ENCODE measurements at places on chromosomes 4 and X.

DNA sequence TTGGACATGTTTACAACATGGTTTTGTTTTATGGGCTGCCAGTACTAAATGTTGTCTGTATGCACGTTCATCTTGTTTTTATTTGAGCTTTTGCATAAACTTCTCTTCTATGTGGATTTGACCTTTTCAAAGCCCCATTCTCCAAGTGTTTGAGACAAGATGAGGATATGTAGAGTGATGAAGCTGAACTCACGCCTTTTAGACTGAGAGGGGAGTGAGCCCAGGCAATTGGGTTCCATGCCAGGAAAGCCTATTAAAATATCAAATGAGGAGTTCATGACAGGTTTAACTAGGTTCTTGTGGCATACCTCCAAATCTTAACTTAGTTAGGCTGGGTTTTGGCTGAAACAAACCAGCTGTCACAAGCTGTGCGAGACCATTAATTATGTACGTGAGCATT is 170.4 kb upstream of the LDB2 start:
- no peak for DNase-seq

DNA sequence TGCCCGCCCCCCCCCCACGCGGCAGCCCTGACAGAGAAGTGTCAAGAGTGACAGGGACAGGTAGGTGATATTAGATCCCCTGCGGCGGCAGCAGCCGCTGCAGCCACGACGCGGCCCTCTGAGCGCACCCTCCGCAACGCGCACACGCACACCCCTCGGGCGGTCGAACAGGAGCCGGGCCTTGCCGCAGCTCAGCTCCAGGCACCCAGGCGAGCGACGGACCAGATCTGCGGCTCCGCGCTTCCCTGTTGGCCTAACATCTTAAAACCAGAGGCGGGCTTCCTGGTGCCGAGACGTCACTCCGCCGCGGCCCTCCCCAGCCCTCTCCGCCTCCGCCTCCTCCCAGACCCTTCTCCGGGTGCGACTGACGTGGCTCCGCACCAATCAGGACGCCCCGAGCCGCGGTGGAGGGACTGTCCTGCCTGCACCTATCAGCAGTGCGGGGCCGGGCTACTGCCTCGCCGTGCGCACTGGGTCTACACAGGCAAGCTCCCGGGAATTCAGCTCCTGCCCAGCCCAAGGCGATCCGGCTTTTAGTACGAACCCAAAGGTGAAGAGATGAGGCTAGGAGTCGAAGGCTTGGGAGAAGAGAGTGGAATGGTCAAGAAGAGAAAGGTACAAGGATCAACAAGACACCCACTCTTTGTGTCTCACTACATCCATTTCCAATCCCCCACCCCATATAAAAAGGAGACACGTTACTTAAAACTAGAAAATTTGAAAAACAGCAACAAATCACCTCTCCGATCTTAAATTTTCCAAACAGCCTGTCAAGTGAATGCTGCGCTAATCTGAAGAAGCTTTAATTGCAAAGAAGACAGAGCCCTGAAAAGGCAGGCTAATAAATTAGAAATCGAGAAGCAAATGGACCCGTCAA is at the start of gene PITX2:
Gene PITX2, minus strand, starts transcription at position 237 of the 877 bp plus-strand sequence. CDS start 617 bp downstream, outside the sequence.
- DNase-seq = no peak

- no peak for DNase-seq
Measured at GRCh38 chr4:150325872-150326271, 247.6 kb downstream of the DCLK2 start.

DNA sequence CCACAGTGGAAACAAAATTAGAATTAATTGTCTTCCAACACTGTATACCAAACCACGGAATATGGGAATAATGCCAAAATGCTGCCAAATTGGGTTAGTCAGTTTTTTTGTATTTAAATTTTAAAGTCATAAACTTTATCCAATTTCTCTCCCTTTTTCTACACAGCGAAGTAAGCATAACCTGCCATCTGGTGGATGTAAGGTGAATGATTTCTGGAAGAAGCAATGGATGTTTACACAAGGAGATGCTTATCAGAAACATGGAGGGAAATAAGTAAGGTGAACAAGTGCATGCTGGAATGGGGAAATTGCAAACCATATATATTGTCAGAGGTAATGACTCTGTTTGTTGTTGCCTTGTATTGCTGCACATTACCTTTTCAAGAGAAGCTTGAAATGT is 691.9 kb downstream of the TECRL start:
- DNase-seq = no peak

DNA sequence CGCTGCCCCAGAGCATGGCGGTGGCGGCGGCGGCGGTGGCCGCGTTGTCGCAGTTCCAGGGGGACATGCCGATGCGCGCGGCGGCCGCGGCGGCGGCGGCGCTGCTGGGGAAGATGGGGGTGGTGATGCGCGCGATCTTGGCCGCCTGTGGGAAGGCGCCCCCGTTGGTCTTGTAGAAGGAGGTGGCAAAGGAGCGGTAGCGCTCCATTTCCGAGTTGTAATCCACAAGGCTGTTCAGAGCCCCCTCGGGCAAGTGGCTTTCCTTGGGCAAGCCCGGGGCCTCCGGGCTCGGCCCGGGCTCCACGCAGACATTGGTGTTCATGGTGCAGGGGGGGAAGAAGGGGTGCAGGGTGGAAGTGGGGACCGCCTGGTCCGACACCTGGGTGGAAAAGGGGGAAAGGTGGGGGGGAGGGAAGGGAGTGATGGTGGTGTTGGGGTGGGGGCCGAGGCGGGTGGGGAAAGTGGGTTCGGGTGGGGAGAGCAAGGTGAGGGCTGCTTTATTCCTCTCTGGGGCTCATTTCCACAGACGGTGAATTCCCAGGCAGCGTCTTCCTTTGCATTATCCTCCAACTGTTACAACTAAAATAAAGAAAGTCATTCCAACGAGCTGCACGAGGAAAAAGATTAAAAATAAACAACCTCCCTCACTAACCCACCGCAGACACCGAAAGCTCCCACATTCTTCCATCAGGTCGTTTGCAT is 3.1 kb downstream of the CXXC4 start:
- no peak for DNase-seq

GRCh38 chr4:69239557-69240168 is 25.1 kb upstream of the UGT2B11 start:
- DNase-seq = no peak

- no peak for DNase-seq
Measured at GRCh38 chrX:17206584-17206983, 168.4 kb upstream of the NHS start.

DNA sequence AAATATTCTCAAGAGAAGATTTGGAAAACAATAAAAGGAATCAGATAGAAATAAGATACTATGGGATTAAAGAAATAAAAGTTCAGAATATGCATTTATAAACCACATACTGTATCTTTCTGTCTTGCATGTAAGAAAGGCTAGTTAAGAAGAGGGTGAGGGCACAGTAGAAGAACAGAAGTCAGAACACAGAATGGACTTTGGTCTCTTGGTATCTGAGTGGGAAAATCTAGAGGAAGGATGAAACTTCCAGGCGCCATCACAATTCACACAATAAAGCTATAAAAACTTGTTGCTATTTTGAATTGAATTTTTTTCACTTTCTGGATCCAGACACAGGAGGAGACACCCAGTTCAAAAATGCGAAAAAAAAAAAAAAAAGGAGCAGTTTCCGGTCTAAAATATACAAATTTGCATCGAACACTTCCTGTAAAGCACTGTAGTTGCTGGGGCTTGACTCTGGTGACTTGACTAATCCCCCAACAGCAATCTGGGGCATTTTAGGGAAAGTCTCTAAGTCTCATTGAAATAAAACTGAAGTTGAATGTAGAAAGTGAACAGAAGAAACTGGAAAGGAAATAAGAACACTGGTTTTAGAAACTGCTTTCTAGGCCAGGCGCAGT is 8.1 kb upstream of the NAAA start:
- no peak for DNase-seq

DNA sequence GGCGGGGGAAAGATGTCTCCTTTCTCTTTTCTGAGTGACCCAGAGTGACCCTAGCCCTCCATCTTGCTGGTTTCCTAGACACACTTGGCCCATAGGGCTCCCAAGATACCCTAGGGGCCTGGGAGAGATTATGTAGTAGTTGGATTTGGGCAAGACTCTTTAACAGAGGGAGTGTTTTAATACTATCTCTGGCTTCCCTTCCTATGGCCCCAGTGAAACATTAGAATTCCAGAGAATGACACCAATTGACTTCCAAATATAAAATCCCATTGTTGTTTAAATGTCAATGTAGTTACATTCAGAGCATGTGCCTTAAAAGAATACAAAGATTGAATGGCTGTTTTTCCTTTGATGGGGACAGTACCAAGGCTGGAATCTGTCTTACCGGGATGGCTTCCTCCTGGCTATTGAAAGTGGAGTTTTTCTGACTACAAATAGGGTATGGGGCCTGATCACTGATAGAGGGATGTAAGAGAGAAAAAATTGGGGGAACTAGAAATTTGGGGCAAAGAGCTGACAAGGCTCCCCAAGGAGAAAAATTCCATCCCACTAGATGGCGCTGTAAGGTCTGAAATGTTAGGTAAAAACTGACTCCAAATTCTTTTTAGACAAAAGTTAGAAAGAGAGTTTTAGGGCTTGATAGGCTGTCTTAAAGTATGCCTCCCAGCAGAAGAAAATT is 10.7 kb downstream of the TENT5D start:
- no peak for DNase-seq

- no peak for DNase-seq
Measured at GRCh38 chr4:110920990-110921389, 298.1 kb upstream of the PITX2 start.

DNA sequence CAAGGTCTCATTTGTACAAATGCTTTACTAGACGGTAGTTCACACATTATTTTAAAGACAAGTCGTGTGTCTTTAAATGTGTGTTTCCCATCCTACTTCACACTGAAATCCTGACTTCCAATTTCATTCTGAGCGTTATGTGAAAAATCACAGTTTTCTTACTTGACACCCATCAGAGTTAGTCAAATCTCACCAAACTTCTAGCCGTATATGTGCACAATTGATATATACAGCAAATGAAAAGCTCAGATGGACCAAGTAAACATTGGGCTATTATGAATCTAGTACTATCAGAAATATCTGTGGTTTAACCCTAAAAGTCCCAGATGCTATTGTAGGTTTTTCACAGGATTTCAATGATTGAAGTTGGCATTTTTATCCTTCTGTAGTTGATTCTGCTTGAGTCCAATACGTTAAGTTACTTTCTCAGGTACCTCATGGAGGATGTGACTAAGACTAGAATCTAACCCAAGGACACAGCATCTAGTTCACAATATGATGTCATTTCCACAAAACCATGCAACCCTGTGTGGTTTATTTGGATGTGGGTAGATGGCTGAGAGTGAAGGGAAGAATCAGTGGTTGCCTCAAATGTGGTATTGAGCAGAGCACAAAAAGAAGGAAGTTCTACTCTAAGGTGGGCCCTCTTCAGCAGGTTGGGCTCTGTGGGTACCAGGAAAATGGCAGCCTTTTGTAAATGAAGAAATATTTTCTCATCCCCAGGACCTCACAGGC is 22.1 kb upstream of the TRIM60 start:
- no peak for DNase-seq

DNA sequence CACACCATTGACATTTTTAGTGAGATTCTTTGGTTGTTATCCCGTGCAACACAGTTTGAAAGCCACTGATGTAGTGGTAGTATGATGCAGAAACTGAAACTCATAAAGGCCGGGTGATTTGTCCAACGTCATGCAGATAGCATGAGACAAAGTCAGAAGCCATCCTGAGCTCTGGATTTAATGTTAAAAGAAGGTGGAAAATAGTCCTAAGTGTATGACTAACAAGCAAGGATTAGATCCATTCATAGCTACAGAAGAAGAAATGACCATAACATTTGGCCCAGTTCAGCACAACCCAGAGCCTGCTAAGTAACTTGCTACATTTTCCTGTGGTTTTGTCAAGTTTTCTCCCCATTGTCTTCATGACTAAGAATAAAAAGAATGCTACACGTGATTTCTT is 142.4 kb downstream of the AMELX start:
- no peak for DNase-seq

DNA sequence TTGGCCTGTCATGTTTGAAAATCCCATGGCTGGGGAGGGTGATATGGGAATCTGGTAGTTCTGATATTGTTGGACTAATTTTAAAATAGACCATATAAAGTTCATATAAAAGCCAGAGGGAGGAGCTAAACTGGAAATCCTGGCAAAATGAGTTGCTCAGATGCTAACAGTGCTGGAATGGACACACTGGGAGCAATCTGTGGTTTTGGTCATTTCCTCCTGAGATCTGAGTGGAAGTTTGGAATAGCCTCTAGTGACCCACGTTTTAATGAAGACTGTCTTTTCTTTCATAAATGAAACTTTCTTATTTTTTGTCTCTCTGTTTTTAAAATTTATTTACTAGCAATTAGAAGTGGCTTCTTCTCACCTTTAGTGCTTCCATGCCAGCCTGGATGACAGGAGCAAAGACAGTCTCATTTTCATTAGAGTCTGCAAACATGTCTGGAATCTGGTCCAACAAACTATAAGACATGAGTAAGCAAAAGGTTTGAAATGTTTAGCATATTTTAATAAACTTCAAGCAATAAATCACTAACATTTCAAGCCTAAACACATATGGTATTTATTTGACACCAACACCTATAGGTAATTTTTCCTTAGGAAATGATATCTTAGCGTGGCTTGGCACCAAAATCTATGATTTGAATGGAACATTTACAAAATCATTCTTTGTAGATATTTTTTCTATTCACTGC is 66.6 kb downstream of the METTL14 start:
- DNase-seq = no peak

DNA sequence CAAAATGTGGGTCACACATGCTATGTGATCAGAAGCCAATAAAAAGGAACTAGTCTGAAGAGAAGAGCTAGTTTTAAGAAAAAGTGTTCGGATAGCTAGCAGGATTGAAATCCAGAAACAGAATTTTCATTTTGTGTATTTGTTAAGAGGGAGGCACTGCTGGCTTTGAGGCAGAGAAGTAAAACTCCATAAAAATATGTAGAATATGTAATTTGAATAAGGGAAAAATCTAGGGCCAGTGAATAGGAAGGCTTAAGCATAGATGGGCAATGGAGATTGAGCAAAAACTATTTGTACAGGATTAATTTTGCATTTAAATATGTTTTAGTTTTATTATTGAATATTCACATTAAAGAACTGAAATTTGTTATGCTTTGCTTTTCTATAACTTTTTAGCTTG is 399.9 kb upstream of the PITX2 start:
- DNase-seq = no peak

GRCh38 chr4:117156806-117157205 is 71.4 kb upstream of the TRAM1L1 start:
- no peak for DNase-seq

DNA sequence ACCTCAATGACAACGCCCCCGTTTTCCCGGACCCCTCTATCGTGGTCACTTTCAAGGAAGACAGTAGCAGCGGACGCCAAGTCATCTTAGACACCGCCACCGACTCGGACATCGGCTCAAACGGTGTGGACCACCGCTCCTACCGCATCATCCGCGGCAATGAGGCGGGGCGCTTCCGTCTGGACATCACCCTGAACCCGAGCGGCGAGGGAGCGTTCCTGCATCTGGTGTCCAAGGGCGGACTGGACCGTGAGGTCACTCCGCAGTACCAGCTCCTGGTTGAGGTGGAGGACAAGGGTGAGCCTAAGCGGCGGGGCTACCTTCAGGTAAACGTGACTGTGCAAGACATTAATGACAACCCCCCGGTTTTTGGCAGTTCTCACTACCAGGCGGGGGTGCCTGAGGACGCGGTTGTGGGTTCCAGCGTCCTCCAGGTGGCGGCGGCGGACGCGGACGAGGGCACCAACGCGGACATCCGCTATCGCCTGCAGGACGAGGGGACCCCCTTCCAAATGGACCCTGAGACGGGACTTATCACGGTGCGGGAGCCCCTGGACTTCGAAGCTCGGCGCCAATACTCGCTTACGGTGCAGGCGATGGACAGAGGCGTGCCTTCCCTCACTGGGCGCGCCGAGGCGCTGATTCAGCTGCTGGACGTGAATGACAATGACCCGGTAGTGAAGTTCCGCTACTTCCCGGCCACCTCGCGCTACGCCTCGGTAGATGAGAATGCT is 2.2 kb downstream of the FAT4 start:
- DNase-seq = no peak

Measured in smooth muscle cell of the brain vasculature (primary cell).